ENCODE measurements at places on chromosomes 2 and 18.
A peak's percentile ranks its signal among the peaks of the same experiment; 100 is the strongest.

DNA sequence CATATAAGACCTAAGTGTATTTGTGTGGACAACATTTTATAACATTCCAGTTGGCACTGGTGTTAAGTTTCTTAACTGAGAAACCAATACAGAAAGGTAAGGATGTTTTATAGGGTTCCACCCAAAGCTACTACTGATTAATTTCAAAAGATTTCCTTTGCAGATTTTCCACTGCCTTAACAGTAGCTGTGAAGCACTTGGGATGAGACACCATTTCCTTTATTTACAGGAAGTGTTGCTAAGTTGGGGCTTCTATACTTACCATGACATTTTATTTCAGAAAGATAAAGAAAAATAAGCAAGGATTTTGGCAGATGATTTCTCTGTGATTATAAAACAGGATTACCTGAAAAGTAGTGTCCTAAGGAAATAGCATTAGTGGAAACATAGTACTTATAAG is 234.3 kb downstream of the CALCRL start:
- no peaks in the 10 kb centered on the region for H3K27me3 ChIP-seq
- H3K27ac ChIP-seq: no peak overlapping the region
- peaks cover 4% of the 10 kb centered on the region for H3K4me1 ChIP-seq
- H3K4me3 ChIP-seq: no peak overlapping the region
- no peaks in the 10 kb centered on the region for H3K36me3 ChIP-seq

DNA sequence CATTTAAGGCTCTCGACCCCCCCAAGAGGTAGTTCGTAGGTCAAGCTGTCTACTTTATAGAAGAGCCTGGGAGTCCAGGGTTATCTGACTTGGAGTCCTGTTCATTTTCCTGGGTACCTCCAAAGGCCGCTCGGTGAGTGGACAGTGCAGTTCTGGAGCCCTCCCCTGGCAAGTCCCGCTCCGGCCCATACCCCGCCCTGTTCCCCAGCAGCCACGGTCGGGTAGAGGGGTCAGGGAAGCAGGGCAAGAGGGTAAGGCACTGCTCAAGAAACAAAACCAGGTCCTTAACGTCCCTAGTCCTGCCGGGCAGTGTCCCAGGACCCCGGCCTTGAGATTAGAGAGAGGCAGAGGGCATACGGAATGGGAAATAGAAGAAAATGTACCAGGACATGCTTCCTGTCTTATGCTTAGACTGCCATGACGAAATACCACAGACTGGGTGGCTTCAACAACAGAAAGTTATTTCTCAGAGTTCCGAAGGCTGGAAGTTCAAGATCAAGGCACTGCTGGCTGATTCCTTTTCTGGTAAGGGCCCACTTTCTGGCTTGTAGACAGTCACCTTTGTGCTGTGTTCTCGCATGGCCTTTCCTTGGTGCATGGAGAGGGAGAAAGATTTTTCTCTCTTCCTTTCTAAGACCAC is 5.4 kb upstream of the HPCAL1 start:
- peaks cover 3% of the 10 kb centered on the region for H3K27me3 ChIP-seq
- DNase-seq: no peak
- no peak overlapping the region for H3K4me3 ChIP-seq
- H3K27ac ChIP-seq: no peak overlapping the region
- no peaks in the 10 kb centered on the region for H3K36me3 ChIP-seq

DNA sequence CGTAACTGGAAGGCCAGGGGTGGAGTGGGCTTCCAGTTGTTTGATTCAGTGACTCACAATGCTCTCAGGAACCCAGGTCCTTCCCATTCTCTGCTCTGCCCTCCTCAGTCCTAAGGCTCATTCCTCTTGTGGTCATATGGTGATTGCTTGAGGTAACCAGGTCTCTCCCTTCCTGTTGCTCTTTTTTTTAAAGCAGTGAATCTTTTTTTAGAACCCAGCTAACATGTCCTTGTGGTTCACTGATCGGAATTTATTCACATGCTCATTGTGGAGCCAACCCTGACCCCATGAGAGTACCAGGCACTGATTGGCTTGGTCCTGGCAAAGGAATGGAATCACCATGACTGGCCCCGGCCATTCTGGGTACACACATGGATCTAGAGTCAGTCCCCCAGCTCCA is 7.4 kb downstream of the THNSL2 start:
- no peaks in the 10 kb centered on the region for H3K4me1 ChIP-seq
- H3K4me3 ChIP-seq: no peak overlapping the region
- H3K36me3 ChIP-seq: no peaks in the 10 kb centered on the region
- no peak for DNase-seq

DNA sequence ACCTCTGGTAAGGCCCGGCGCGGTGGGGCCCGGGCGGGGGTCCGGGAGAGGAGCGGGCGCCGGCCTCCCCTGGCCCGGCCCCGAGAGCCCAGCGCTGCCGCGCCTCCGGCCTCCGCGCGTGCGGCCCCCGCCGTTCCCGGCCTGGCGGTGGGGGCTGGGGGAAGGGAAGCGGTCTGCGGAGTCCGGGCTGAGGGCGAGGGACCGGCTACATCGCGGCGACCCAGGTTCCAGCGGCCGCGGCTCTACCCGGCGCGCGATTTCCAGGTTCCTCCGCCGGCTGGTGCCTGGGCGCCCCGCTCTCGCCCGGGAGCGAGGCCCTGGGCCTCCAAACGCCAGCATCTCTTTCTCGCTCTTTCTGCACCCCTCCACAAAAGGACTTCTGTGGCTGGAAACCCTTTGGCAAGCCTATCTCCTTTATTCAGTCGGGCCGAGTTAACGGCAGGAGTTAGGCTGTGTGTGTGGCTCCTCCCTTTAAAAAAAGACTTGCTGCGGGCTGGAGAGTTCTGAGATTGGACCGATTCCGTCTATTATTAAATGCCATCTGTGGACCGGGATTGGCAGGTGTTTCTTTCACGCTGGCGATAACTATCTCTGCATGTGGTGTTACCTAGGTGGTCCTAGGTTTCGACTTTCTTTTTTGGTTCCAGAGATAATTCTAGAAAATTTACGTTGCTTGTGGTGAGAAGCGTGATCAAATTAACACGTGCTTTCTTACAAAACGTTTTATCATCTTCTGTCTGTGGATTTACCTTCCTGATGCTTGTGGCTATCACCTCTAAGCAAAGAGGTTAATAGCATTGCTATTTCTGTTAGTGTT is 592 bp downstream of the ME2 start:
- H3K4me3 ChIP-seq: peak overlapping the region; percentile 95
- peaks cover 37% of the 10 kb centered on the region for H3K4me1 ChIP-seq
- H3K27ac ChIP-seq: peak overlapping the region; percentile 99
- no peak for DNase-seq
- peaks cover 2% of the 10 kb centered on the region for H3K36me3 ChIP-seq
- no peaks in the 10 kb centered on the region for H3K27me3 ChIP-seq

GRCh38 chr2:146850746-146851145 is 994.1 kb upstream of the ACVR2A start:
- no peaks in the 10 kb centered on the region for H3K27me3 ChIP-seq
- no peak for DNase-seq
- no peak overlapping the region for H3K4me3 ChIP-seq
- no peaks in the 10 kb centered on the region for H3K36me3 ChIP-seq

DNA sequence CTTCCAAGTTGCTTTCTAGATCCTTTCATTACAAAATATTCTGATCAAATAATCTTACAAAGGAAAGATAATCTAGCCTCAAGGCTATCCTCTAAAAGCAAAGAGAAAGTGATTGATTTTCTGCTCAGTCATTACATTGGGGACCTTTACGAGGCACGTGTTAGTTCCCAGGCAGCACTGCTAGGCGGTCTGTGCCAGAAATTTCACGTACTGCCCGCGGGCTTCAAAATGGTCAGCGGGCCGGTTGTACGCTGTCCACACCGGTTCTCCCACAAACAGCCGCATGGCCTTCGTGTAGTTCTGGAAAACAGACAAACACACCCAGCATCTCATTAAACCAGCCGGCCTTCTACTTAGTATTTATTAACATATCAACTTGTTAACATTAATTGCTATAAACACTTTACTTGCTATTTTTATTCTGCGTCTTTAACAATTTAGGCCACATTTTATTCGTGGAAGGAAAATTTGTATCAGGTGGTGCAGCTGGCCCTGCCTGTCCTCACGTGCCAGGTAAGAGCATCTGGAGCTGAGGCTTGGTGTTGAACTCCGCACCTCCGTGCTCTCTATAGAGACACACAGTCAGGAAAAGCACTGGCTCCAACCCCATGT is 20.4 kb downstream of the ADI1 start:
- no peak overlapping the region for H3K4me3 ChIP-seq
- peaks cover 17% of the 10 kb centered on the region for H3K36me3 ChIP-seq
- DNase-seq: no peak
- no peak overlapping the region for H3K27ac ChIP-seq
